ENCODE measurements at places on chromosomes 4 and X.

DNA sequence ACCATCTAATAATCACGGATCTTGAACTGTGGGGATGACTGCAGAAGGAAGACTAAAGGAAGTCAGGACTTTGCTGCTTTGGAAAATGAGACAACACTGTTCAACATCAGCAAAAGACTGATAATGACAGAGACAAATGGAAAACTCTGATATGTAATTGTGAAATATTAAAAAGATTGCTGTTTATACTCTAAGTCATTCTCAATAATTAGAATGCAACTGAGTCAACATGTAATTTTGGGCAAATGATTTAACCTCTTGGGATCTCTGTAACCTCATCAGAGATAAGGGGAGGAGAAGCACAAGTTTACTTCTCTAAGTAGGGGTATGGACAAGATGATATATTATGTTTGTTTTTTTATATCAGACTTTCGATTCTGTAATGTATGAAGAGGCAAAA lies 121.9 kb downstream of the GASK1B start:
- no peak for DNase-seq

DNA sequence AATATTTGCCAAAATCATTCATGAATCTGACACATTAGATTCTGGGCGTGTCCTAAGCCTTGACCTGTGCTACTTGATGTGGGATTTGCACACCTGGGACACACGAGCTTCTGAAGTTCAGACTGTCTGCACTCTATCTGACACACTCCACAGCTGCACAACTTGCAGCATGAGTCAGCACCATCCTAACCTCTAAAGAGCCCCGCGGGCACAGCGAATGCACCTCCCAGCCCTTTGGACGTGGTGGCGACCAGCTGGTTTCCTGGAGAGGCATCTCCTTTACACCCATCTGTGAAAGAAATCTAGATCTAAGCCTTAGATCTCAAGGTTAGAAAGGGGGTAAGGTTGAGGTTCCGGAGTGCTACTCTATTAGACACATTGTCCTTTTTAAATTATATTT lies 69.2 kb downstream of the SORBS2 start:
- no peak for DNase-seq

DNA sequence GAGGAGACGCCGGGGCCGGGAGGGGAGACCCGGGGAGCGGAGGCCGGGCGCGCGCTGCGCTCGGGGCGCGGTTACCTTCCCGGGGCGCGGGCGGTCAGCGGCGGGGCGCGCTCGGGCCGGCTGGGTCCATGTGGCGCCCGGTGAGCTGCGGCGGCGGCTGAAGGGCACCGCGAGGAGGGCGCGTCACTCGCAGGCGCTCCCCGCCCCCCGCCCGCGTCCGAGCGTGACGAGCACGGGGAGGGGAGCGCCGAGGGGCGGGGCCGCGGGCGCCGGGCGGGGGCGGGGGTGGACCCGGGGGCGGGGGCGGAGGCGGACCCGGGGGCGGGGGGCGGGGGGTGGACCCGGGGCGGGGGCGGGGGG lies at the start of gene CPLX1:
TSS of gene CPLX1 (minus strand) at position 159 of the 360 bp plus-strand sequence. CDS start 1,607 bp downstream, outside the sequence.
- DNase-seq: no peak

DNA sequence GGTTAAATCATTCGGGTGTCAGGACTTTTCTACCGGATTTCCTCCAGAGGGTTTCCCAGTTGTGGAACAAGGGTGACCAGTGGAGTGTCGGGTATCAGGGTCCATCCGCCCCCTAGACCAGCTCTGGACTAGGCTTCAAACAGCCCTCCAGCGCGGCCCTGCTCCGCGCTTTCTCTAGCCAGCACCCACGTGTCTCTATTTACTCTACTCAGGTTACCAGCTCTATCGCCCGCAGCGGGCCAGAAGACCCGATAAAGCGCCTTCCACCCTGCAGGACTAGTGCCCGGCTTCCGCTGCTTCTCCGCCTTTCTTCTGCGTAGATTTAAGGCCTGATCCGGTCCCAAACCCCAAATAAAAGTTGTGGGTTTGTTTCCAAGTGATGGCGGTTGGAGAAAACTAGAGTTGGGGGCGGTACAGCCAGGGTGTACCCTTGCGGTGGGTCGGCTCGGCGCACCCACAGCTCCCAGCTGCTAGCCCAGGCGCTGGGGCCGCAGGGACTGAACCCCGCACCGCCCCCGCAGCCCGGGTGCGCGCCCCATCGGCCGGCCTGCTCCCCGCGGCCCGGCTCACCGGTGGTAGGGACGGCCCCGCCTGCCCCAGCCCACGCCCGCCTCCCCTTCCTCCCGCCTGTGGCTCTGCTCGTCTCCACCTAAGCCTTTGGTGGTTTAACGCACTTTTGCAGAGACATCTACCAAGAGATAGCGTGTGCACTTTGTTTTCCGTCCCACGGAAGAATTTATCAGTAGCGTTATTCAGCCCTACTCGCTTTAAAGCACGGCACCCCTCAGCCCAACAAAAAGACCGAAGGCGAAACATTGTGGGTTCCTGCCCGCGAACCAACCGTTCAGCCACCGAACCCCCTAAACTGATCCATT lies 2.1 kb downstream of the LEF1 start:
- no peak for DNase-seq

- no peak for DNase-seq
Observed at GRCh38 chr4:72531768-72532290, 37.2 kb downstream of the ADAMTS3 start.

DNA sequence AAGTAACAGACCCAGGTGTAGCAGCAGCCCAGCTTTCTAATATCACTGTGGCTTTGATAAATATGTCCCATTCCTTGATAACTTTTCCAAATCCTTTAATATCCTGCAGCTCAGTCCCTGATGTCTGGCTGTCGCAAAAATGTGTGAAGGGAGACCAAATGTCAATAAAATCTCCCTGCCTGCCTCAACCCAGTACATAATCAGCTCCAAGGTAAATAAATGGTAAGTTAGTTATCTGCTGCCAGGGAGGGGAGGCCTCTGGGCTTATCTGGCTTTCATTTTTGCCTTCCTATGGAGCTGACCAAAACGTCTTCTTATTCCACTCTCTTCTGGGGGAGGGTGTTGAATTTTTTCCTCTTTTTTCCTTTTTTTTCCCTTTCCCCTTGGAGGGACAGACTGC lies 630.6 kb downstream of the MID1IP1 start:
- DNase-seq: no peak

DNA sequence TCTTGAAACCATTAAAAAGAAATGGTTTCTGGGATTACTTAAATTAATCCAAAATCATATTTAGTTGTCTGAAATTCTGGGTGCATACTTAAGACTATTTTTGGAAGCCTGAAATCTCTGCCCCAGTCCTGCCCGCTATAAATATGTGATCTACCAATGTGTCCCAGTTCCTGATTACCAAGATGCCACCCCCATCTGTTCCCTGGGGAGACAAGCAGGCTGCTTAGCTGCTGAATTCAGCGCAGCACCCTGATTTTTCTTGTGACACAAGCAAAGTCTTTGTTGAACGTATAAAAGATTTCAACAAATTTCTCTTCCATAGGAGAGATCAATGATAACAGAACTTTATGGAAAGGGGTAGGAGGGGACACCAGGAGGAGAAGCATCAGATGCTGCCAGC lies 100.6 kb upstream of the PRPS2 start:
- DNase-seq: no peak

GRCh38 chr4:98209111-98209510 lies 52.1 kb upstream of the RAP1GDS1 start:
- no peak for DNase-seq

- no peak for DNase-seq
Observed at GRCh38 chr4:153438916-153439756, 27.0 kb upstream of the TMEM131L start.

- DNase-seq: no peak
Observed at GRCh38 chrX:106039920-106040319, 1.4 kb upstream of the SERPINA7 start.

DNA sequence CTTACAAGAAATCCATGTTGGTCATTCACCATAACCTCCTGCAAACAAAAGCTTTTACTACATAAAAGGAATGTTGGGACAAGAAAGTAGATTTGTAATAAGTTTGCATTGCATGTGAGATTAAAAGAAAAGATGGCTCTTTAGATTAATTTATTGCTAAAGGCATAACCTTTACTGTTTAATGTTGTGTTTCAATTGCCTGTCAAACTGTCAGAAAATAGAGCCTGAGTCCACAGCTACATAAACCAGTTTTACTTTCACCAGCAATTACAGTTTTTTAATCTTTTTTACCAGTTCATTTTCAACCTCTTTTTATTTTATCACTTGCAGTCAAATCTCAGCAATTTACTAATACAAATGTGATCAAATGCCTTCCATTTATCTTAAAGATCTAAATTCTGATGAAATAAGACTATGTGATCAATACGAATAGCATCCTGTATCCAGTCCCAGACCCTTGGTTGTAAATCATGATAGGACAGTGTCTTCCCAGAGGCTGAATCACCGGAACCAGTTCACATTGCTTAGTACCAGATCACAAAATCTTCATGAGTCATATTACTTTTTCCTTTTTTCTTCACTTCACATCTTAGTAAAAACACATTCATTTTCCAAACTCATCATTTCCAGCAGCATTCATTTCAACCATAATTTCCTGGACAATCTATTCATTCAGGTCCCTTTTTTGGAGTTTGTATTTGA lies 95.4 kb upstream of the FRG1 start:
- DNase-seq: no peak

DNA sequence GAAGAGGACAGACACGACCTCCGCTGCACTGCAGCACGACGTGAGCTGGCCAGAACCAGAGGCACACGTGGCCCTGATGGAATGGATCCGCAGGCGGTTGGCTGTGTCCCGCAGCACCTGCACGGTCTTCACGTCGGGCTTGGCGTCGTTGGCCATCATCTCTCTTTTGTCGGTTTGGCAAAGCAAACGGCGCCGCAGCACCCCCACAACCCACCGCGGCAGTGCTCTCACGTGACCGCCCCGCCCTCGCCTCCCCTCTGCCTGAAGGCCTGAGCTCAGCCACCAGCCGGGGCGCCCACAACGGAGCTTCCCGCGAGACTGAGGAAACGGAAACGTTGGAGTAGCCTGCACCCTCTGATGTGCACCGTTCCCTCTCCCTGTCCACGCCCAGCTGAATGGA lies at the start of gene TKTL2:
TSS of gene TKTL2 (minus strand) at position 179 of the 400 bp plus-strand sequence. CDS start at position 159, 20 bp downstream.
- no peak for DNase-seq

DNA sequence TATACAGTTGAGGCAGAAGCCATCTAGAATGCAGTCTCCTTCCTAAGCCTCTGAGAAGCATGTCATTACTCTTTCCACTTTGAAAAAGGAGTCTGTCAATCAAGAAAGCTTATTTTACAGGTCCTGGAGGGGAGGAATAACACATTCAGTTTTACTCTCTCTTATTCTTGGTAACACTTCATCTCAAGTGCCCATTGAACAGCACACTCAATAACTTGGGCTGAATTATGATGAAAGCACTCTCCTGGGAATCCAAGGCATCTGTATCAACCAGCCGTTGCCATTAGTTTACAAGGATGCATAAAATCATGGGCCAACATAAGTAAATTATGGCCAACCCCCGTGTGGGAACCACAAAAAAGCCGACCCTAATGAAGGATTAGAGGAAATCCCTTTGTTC lies 282.4 kb downstream of the C4orf33 start:
- DNase-seq: no peak

GRCh38 chrX:369563-370101 lies 17.1 kb downstream of the PPP2R3B start:
- no peak for DNase-seq

- no peak for DNase-seq
Observed at GRCh38 chr4:7279902-7280301, 87.6 kb downstream of the SORCS2 start.

DNA sequence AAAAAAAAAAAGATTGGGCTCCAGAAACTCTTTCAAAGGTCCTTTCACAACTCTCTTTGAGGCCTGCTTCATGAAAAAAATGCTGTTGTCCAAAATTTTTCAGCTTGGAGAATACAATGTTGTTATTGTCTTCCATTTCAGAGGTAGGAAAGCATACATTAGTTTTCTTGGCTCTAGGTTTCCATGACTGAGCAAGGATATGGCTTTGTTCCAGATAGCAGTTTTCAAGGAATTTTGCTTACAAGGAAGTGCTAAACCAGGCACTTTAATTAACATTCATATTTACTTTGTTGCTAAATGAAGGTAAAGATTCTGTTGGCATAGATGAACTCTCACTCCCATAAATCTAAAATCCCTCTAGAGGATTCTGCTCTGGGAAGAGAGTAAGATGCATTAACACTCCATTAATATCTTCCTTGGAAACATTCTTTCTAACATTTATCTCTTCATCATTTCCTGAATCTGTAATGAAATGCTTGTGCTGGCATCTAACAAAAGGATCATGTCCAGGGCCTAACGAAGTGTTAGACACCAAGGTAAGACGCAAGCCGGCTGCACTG lies 118.4 kb downstream of the COL25A1 start:
- DNase-seq: no peak

- no peak for DNase-seq
Observed at GRCh38 chr4:54233697-54234496, 4.8 kb downstream of the PDGFRA start.

Data from ascending aorta (tissue), 2 donors.